ENCODE measurements at places on chromosomes 2 and 18.

DNA sequence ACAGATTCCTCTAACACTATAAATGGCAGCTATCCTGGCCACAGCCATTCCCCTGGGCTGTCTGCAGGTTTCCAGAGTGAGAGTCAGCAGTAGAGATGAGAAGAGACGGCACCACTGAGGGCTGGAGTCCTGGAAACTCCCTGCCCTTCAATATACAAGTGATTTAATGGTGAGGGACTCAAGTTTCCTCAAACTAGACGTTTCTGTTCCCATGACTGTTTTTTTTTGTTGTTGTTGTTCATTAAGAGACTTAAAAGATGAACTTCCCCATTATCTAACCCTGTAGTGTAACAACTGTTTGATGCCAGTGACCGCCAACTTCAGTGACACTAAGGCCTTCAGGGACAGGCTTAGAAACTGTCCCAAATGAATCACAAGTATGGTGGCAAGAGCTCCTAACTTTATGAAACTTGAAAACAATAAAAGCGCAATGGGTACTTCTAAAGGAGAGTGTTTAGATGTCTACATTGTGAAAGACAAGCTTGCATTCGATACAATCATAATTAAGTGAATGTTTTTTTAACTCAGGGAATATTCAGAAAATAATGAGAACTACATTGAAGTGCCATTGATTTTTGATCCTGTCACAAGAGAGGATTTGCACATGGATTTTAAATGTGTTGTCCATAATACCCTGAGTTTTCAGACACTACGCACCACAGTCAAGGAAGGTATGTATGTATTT, 34.0 kb downstream of the IL1R2 start:
- no peak for DNase-seq

- no peak for DNase-seq
Observed at GRCh38 chr2:126507425-126507911, 148.5 kb upstream of the GYPC start.

GRCh38 chr18:62729487-62730386, 14.4 kb downstream of the PHLPP1 start:
- DNase-seq, result no peak

DNA sequence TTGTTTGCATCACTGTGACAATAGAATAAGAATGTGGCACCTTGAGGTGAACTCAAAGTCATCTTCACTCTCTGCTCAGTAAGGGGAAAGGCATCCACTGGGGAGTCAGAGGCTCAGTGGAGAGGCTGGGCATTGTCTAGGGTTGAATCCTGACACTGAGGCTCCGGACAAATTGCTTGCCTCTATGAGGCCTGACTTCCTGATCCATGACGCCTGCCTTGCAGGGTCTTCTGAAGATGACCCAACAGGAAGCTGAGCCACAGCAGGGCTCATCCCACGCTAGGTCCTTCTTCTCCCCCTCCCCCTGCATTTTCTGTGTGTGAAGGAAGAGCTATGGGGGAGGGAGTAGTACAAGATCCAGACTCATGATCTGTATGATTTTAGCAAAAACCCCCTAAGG, 265.1 kb downstream of the SH3BP4 start:
- no peak for DNase-seq

DNA sequence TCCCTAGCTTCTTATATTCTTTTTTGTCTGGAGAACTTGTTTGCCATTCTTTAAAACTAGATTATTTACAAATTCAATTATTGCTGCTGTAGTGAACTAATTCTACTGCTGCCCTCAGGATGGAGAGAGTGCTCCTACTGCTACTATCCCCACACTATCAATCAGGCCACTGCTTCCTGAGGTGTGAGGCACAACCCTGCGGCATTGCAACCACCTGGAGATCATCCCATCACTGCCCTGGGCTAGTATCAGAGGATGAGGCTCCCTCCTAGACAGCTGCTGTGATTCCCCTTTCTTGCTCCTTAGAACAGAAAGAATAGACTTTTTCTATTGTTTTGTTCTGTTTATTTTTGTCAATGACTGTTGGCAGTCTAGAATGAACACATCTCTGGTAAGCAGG, 146.6 kb downstream of the CDH19 start:
- DNase-seq, result no peak

Measured in NCI-H524 treated with DMSO at 0.1 percent for 48 hours (cell line).